ENCODE measurements at places on chromosomes 13 and 19. TPM values are rescaled to one million over a fixed set of nuclear protein-coding genes. Genes with fewer than 3 reads are reported as not detected.

Gene TYROBP
- 25.0 TPM for total RNA-seq

Gene TFPT
- 14.3 TPM for total RNA-seq

DNA sequence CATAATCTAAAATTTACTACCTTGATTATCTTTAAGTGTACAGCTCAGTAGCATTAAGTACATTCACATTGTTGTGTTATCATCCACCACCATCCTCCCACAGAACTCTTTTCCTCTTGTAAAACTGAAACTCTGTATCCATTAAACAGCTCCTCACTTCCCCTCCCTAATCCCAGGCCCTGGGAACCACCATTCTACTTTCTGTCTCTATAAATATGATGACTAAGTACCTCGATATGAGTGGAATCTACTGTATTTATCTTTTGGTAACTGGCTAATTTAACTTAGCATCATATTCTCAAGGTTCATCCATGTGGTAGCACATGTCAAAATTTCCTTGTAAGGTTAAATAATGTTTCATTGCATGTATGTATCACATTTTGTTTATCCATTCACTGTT is 49.0 kb upstream of the POMP start:
- DNase-seq = no peak

DNA sequence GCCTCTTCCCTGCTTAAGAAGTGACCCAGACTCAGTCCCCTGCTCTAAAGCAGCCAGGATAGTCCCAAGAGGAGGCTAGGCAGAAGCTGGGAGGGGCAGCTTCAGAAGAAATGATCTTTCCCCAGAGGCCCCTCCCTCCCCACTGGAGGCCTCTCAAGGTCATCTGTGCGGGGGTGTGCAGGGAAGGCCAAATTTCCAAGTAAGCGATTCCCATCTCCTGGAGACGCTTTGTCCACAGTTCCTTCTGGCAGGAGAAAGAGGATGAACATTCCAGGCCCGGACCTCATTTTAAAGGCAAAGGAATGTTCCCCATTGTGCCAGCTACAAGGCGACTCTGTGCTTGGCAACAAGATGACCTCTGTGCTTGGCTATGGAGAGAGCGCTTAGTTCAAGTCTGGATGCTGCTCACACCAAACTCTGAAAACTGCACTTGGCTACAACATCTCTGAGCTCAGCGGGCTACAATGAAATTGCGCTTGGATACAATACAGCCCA is 23.5 kb downstream of the COL5A3 start:
- no peak for DNase-seq

Gene VSTM2B
- not detected for total RNA-seq

Gene ZNF69
- total RNA-seq = 14.5 TPM

DNA sequence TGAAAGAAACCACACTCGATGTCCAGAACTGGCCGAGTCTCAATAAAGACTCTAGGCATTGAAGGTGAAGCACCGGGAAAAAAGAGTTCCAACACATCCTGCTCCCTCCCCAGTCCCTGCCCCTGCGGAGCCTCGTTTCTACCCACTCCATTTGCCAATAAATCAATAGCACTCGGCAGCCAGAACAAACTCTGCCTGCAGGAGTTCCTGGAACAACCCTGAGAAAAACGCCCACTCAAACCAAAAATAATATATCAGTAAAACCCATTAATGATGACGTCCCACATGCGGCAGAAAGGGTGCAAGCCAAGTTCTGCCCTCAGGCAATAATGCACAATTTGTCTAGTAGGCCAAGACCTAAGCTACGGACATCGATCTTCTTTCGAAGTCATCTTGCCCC is 41.0 kb downstream of the PDCD5 start:
- no peak for DNase-seq

DNA sequence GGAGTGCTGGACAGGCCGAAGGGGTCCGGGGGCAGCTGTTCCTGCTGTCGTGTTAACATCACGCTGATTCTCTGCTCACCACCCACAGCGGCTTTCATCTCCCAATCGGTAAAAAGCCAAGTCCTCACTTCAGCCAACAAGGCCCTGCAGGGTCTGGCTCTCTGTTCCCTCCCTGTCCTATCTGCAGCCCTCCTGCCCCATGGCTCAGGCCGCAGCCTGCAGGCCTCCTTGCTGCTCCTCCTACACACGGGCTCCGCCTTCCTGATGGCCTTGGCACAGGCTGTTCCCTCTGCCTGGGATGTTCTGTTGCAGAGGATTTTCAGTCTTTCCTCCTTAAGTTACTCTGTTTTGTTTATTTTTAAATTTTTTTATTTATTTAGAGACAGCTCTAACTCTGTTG is 22.2 kb downstream of the FUZ start:
- DNase-seq = no peak

GRCh38 chr13:76622315-76623040 is 263.7 kb downstream of the KCTD12 start:
- no peak for DNase-seq

Gene ANKLE1
- 7.3 TPM for total RNA-seq

DNA sequence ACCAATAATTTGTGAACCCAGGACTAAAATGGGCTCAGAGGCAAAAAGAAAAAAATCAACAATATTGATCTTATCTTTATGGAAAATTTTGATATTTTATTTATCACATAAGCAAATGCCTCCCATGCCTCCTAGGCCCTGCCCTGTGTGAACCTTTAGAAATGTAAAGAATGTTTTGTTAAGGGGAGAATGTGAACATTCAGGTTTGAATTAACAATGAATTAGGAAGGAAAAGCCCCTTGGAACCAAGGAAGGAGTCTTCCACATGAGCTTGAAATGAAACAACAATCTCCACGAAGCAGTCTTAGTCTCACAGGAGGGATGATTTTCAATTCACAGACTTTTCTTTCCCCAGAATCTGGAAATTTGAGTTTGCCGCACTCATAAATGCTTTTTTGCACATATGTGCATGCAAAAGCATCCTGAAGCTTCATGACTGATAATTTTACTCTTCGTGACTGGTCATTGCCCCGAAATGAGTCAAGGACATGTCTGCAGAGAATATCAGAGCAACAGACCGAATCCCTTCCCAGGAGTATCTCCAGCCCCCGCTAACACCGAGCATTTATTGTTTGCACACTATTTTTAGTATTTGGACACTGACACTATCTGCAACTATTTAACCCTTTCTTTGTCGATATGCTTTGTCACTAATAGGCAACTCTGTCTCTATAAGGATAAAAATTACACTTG is 135.2 kb downstream of the DCT start:
- no peak for DNase-seq

Gene SERPINE3
- total RNA-seq = under 0.01 TPM

- DNase-seq = no peak
Observed at GRCh38 chr19:38073841-38074685, 150.0 kb downstream of the DPF1 start.
